ENCODE measurements at places on chromosomes 1 and 21.

GRCh38 chr1:40047769-40048168 lies 7.2 kb downstream of the CAP1 start:
- DNase-seq = no peak

DNA sequence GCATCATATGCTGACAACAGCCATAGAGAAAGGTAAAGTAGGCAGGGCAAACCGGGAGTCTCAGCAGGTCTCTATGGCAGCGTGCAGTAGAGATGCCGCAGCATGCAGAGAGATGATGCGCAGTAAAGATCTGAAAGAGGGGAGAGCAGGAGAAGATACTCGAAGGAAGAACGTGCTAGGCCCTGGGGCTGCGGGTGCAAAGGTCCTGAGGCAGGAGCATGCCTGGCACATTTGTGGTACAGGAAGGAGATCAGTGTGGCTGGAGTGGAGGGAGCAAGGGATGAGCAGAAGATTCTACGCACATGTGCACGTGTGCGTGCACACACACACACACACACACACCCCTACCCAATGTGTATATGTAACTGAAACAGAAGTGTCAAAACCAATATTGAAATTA lies 45.0 kb downstream of the ARHGEF10L start:
- DNase-seq = no peak

DNA sequence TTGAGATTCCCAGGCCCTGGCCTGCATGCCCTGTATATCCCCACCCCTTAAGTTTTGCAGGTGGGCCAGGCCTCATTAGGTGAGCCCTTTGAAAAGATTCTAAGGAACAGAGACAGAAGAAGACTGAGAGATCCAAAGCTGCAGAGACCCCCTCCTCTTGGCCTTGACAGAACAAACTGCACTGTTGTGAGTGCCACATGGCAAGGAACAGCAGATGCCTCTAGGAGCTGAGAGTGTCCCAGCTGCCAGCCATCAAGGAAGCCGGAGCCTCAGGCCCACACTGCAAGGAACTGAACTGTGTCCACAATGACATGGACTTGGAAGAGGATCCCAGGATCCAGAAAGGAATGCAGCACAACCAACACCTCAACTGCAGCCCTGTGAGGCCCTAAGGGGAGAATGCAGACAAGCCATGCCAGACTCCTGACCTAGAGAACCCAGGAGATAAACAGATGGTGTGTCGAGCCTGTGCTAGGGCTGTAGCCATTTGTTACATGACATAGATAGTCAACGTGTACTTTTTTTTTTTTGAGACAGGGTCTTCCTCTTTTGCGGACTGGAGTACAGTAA lies 182.7 kb downstream of the AJAP1 start:
- no peak for DNase-seq

- no peak for DNase-seq
These were observed 2.4 kb upstream of the PRAMEF20 start for GRCh38 chr1:13407811-13408210.

GRCh38 chr21:33949516-33950430 lies 34.2 kb upstream of the ATP5PO start:
- no peak for DNase-seq

- peak; percentile 87 for DNase-seq
These were observed 228.9 kb downstream of the TNR start for GRCh38 chr1:175514387-175514953.

DNA sequence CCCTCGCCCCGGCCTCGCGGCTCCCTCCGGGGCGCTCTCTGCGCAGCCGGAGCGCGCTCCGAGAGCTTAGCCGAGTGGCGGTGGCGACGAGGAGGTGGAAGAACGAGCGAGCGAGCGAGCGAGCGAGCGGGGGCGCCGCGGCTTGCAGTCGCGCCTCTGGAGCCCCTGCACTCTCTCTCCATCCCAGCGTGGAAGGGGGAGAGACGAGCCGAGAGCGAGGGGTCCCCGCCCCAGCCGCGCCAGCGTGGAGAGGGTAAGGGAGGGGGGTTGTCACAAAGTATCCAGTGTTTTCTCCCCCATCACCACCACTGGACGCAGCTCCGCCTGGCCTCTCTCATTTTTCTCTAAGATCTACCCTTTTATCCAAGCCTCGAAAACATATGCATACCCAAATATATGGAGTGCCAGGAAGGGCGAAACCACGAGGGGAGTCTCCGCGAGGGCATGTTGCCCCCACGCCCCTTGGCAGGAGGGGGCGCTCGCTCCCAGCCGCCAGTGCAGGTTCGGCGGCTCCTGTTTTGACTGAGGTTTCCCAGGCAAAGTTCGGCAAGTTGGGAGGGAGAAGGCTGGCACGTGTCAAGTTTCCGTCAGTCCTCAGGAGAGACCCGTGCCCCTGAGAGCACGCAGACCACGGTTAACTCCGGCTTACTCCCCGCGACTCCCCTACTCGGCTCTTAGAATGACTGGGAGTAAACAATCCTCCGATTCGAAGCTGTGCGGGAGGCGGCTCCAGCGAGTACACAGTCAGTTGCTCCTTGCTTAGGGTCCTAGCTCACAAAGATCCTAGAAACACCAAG lies 569 bp upstream of the DAB1 start:
- DNase-seq = peak; percentile 44

DNA sequence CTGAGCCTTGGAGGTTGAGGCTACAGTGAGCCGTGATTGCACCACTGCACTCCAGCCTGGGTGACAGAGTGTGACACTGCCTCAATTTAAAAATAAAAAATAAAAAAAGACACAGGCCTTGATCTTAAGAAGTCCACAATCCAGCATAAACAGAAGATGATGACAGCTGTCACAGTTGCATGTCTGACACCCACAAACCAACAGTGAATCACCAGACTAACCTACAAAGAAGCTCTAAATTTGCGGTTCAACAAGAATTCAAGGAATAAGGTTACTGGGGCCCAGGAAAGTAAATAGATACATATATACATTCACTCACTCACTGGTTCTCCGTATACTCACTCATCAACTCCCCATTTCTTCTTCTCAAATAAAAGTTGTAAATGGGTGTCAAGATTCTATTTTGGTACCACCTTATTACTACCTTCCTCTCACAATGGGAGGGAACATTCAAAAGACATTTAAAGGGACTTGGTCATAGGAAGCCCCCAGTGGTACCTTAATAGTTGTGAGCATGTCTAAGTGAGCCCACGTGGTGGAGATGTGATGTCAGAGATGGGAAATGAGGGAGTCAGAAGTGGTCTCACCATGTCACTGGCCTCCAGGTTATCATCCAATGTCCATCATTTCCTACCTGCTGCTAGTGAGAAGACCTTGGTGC lies 66.9 kb upstream of the PRDX6 start:
- DNase-seq = no peak
